Mesothelial cell of epicardium (in vitro differentiated cells): ENCODE measurements at places on chromosomes 11 and 22. TPM values are rescaled to one million over a fixed set of nuclear protein-coding genes. Genes with fewer than 3 reads are reported as not detected.

Gene RNF121
- total RNA-seq, result 48.3 to 55.4 TPM (median 52.2 TPM) in 3 replicates

DNA sequence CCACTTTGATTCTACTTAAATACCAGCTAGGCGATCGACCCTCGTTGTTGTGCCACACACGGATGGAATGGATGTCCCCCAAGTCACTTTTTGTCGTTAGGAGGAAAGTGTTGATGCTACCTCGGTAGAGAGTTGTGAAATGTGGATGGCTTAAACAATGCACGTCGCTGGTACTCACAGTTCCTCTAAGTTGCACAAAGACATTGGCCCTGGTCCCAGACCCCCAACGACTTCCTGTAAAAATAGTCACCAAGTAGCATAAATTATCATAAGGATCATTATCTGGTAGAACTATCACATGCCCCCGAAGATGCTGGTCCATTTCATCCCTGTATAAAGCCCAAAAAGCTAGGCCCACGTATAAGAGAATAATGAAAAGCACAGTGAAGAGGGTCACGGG, 3.8 kb downstream of the PKDREJ start:
- no peak for DNase-seq
- H3K4me1 ChIP-seq, result no peaks in the 10 kb centered on the region
- H3K27me3 ChIP-seq, result peaks cover 60% of the 10 kb centered on the region
- H3K27ac ChIP-seq, result no peak overlapping the region
- peaks cover 27% of the 10 kb centered on the region for H3K36me3 ChIP-seq

Gene ESAM
- total RNA-seq, result 0.85 to 1.1 TPM (median 0.95 TPM) in 3 replicates

DNA sequence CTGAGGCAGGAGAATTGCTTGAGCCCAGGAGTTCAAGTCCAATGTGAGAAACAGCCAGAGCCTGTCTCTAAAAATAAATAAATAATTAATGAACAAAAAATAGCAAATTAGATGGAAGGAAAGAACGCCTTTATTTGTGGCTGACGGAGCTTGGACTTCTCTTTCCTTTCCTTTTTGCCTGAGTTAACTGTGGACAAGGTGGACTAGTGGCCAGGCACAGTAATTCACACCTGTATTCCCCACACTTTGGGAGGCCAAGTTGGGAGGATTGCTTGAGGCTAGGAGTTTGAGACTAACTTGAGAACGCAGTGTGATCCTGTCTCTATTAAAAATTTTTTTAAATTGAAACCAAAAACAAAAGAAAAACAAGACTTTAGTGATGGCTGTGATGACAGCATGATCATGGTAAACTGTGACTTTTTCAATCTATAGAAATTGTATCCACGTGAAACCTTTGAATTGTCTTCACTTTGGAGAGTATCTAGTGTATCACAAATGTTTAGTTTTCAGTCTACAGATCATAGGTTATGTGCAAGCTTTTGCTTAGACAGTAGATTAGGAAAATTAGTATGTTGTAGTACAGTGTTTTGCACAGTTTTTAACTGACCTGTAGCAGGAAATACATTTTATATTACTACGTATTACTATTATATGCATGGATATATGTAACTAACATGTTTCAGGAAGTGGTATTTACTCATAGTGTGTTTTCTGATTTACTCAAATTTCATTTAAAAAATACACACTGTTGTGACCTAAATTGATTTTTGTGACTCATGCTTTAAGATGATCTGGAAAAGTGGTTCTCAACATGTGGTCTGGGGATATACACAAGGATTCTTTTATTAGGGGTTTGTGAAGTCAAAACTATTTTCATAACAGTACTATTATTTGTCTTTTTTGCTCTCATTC, 42.1 kb downstream of the KDM2A start:
- no peak overlapping the region for H3K4me3 ChIP-seq
- no peaks in the 10 kb centered on the region for H3K27me3 ChIP-seq
- DNase-seq, result no peak
- H3K4me1 ChIP-seq, result peaks cover 11% of the 10 kb centered on the region
- H3K27ac ChIP-seq, result no peak overlapping the region

Gene ANO1
- 35.1 to 39.6 TPM (median 37.2 TPM) in 3 replicates for total RNA-seq

- H3K27me3 ChIP-seq, result no peaks in the 10 kb centered on the region
- H3K4me3 ChIP-seq, result no peak overlapping the region
- no peaks in the 10 kb centered on the region for H3K4me1 ChIP-seq
- H3K36me3 ChIP-seq, result no peaks in the 10 kb centered on the region
These were observed 5.6 kb upstream of the MS4A7 start for GRCh38 chr11:60372767-60373166.

DNA sequence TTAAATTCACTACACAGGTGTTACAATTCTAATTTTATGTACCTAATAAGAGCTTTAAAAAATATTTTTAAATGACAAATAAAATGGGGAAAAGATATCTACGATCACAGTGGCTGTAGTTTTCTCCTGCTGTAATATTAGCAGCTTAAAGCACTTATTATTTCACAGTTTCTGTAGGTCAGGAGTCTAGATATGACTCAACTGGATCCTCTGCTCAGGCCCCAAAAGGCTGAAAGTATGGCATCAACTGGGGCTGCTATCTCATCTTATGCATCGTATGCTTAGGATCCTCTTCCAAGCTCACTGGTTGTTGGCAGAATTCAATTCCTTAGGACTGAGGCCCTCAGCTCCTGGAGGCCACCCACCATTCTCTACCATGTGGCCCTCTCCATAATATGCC, 12.8 kb downstream of the FBXO3 start:
- no peaks in the 10 kb centered on the region for H3K27me3 ChIP-seq
- no peak for DNase-seq
- no peaks in the 10 kb centered on the region for H3K4me1 ChIP-seq
- H3K27ac ChIP-seq, result no peak overlapping the region
- H3K4me3 ChIP-seq, result no peak overlapping the region
